Stimulated activated CD4-positive, alpha-beta T cell treated with anti-CD3 and anti-CD28 coated beads, Interleukin-1b, Interleukin-23, amount 100 ng/mL, for 4 hours (primary cell): ENCODE measurements at places on chromosomes 2 and 18.

DNA sequence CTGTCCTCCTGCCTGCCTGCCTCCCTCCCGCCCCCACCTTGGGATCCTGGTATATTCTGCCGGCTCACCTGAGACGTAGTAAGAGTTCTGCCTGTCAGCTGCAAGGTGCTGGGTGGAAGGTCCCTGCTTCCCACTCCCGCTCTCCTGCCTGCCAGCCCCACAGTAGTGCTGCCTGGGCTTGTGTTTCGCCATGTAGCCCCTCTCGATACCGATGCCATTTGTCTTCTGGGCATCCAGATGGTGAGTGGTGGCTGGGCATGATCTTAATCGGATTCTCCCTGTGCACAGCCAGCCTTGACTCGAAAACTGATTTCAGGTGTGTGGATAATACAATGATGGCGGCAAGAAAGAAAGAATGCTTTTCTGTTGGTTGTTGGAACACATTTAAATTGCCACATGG, 184.9 kb downstream of the AGAP1 start:
- no peak for DNase-seq

DNA sequence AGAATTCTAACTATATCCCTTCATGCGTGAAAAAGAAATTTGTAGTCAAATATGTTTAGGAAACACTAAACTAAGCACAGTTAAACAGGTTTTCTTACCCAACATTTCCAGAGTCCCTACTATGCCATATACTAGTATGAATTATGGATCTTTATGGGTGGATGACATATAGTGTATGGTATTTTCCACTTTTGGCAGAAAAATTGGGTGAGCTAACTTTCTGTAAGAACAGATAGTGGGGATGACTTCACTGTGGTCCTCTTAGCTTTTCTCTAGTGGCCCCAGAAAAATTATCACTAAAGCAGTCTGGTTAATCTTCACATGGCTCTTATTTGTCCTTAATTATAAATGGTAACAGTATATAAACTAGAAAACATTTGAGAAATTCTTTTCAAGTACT, 240.0 kb upstream of the GULP1 start:
- DNase-seq = no peak

GRCh38 chr18:74499633-74500032, 3.5 kb downstream of the CNDP2 start:
- DNase-seq = no peak

- DNase-seq = no peak
Measured at GRCh38 chr2:144462266-144462665, 57.7 kb downstream of the ZEB2 start.

GRCh38 chr2:236557306-236558030, 12.2 kb upstream of the ACKR3 start:
- no peak for DNase-seq

DNA sequence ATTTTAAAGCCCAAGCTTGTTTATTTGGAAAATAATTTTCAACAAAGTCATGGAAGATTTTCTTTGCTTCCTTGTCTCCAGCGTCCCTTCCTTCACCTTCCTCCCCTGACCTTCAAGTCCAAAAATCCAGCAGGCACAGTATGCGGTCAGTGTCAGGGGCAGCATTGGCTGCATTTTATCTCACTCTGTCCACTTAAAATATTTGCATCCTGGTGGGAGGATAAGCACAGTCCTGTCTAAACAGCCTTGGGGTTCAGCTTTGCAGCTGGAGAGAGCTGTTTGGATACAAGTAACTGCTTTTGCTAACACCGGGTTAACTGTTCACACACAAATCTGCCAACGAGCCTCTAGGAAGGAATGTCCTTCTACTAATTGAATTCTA, 318.1 kb downstream of the PDE11A start:
- DNase-seq = no peak

DNA sequence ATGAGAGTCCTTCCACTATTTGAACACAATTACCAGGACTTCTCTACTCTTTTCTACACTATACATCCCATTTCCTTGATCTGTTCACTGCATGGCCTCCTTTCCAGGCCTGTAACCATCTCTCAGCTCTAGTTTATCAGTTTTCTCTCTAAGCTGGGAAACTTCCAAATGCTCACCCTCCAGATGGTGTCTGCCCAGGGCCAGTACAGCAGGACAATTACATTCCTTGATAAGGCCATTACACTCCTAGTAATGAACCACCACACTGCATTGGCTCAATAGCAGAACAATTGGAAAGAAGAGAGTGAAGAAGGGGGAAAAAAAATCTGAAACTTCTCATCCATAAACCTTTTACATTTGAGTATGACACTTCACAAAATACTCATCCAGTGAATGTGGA, 359.1 kb downstream of the ALK start:
- DNase-seq = no peak
